ENCODE measurements at places on chromosomes 2 and 18.
A peak's percentile ranks its signal among the peaks of the same experiment; 100 is the strongest.

DNA sequence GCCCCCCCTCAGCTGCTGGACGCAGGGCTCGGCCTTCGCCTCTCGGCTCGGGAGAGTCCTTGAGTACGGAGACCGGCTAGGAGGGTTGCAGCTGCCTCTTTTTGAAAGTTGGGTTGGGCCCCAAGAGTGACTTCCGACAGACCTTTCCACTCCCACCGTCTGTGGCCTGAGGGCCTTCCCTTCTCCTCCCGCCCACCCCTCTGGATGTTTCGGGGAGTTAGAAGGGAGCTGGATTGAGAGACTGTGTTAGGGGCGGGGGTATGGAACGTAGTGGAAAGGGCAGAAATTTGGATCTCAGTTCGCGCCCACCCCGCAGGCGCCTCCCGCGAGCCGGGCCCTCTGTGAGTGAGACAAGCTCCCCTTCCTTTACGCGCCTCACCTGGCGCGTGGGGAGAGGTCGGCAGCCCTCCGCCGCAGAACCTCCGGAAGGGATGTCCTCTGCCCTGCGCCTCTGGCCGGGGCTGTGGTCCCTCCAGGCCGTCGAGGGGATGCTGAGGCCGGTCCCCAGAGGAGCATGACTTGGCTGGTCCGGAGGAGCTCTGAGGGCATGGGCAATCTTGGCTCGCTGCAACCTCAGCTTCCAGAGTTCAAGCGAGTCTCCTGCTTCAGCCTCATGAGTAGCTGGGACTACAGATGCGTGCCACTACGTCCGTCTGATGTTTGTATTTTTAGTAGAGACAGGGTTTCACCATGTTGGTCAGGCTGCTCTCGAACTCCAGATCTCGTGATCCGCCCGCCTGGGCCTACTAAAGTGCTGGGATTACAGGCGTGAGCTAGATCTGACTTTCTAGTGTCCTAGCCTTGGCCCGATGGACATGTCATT lies 15.9 kb downstream of the C2orf74 start:
- DNase-seq = no peak

DNA sequence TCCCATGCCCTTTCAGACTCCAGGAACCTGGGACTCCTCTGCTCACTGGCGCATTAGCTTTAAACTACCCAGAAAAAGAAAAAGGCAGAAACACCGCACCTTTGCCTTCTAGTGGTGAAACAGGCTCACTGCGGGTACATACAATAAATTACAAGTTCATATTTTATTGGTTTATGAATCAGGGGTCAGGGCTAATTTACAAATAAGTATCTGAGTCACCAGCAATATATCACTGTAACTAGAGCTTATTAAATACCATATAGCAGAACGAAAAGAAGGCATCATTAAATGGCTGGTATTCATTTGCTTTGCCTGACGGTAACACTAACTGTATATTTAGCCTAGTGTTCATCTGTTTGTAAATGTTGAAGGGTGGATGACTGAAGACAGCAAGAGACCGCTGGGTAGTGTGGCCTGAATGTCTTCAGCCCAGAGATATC lies 26.9 kb upstream of the DTNB start:
- DNase-seq = peak; percentile 70

DNA sequence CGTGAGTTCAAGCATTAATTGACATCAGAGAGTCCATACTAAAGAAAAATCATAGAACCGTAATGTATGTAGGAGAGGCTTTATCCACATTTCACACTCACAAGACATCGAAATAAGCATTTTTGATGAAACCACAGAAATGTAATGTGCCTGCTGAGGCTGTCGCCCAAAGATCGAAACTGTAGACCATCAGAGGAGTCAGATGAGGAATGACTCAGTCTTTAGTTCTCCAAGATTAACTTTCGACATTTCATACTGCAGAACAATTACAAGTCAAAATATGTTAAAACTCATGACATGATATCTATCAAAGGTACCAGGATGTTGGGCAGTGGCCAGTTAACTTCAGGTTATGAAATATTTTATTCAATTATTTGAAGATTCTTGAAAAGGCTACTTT lies 79.6 kb downstream of the RAB31 start:
- no peak for DNase-seq

DNA sequence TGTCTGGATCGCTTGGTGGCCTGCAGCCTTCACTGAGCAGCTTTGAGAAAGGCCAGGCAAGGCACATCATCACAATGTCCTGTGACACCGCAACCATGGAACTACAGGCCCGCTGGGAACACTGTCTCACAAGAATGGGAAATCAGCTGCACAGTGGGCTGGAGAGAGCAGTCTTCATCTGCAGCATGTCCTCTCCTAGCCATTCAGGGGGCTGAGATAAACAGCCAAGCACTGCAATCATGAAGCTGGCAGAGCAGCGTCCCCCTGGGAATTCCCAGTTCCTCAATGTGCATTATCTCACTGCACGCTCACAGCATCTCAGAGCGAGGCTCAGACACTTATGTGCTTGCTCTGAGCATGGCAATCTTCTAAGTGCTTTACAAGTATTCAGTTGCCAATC lies 1.9 kb downstream of the CMPK2 start:
- DNase-seq = no peak

DNA sequence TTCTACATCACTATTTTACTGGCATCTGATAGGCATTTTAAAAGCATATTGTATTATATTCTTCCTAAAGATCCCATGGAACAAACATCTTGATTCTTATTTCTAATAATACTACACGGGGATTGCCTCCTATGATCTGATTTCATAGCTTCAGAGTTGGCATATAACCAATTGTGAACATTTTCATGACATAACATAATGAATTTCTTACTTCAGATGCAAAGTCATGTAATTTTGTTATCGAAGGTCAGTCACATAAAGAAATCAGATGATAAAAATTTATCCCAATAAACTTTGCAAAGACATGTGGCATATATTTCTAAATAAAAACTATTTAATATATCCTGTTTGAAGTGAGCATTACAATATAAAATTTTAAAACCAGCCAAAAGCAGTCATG lies 93.3 kb downstream of the COL5A2 start:
- DNase-seq = no peak

Measured in A549 (cell line).